NCI-H2081 (cell line): ENCODE measurements at places on chromosomes 3 and 15.

DNA sequence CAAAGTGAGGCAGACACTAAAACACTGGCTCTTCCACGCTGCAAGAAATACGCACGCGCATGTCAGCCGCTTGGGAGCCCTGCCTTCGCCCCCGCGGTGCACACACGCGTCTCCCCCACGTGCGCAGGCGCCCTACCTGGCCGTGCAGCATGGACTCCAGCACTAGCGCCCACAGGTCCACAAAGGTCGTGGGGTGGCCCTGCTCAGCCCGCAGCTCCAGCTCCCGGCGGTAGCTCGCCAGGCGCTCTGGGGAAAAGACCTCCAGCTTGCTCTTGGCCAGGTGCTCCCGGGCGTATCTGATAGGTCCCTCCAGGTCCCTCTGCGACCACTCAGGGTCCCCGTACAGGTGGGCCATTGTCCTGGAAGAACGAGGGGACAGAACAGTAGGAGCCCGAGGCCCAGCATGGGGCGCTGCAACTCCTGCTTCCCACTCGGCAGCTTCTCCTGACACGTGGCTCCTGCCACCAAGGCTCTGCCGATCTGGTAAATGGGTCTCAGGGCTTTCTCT, 14.9 kb downstream of the PLA2G4D start:
- no peak for DNase-seq

DNA sequence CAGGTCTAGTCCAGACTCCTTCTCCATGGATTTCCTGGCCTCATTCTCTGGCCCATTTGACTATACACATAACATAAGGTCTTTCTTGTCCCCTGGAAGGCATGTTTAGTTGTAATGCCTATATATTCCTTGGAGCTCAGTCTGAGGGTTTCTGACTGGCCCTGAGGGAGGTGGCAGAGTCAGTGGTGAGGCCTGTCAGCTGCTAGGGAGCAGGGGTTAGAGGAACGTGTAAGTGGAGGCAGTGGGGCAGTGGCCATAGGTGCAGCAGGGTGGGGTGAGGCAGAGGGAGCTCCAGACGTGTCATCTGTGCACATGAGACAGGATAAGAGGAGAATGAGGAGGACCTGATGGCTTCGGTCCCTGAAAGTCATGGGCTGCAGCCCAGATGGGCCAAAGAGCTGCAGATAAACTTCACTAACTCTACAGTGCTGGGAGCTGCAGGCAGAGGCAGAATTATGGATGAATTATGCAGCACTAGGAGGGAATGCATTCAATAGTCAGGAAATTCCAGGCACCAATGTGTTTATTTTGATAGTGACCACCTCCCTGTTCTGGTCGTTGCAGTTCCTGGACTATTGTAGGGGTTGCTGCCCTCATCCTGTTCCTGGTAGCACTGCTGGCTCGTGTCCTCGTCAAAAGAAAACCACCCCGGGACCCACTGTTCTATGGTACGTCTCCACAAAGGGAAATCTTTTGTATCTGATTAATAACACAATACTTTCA, 4.9 kb downstream of the TM6SF1 start:
- DNase-seq = no peak

DNA sequence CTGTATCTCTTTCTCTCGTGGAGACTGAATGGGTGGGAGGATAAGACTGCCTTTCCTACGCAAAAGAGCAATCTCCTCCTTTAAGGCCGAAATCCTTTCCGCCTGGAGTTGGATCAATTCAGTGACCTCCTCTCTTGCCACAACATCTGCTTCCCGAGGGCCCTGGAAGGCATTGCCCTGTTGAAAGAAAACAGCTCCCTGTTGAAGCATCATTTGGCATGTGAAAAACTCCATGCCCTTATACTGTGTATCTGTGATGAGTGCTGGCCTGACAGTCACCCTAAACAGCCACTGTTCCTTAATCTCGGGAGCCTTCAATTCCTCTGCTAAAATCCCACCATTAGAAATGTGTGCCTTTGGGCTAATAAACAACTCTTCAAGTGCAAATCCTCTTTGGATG, 80.2 kb downstream of the BOC start:
- no peak for DNase-seq

DNA sequence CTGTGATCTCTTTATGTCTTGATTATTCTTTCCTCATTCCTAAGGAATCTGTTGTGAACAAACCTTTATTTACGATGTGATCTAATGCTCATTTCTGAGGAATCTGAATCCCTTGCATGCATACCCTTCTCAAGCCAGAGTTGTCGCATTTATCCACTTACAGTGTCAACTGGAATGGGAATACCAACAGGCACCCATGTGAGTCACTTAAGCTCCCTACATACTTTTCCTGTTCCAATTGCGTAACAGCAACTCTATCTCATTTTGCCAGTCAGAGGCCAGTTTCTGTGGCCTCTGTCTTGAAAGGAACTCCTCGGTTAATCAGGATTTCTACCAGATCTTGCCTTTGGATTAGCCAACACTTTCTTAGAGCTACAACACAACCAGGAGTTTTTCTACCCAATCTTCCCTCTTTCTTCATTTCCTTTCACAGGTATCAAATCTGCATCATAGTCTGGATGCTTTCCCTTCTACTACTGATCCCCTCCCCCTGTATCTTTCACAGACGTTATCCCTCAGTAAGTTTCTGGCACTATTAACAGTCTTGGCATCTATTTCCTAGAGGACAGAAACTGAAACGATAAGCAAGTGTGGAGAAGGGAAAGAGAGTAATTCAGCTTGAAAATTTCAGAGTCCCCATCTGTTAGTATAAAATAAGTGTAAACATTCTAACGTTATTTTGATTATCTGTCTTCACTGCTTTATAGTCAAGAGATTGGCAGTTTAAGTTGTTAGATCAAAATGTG, 66.8 kb upstream of the BCHE start:
- no peak for DNase-seq

DNA sequence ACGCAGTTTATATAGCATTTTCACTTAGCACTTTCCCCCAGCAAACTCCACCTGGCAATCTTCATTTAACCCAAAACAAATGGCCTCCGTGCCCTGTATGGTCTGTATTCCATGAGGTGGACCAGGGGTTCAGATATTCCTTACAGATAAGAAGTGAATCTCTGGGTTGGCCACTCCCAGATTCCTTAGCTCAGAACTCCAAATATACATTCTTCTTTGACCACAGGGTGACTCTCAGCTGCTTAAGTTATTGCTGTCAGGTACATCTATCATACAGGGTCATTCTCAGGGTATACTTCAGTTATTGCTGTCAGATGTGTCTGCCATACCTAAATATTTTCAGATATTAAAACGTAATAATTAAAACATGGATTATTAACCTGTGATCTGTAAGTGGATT, 229.8 kb downstream of the TBL1XR1 start:
- DNase-seq = no peak
